ENCODE measurements at places on chromosomes 13 and 19.
A peak's percentile ranks its signal among the peaks of the same experiment; 100 is the strongest.

DNA sequence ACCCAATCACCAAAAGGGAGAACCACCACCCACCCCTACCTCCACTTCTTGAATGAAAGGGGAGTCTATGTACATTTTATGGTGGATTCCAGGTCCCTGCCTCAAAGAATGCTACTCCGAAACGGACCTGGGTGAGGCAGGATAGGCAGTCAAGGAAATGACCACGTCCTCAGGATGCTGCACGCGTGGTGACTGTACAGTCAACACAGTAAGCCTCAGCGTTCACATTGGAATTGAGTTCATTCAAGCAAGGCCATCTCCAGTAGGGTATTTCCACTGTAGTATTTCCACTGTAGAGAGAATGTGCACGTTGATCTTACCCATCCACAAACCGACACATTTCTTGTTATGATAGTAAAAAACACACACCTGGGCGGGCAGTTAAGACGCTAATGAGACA is 16.9 kb downstream of the ZSCAN5C start:
- DNase-seq = no peak

GRCh38 chr13:103272770-103273169 is 206.6 kb upstream of the SLC10A2 start:
- no peak for DNase-seq

- no peak for DNase-seq
These were observed 879.3 kb downstream of the OLFM4 start for GRCh38 chr13:53907891-53908290.

GRCh38 chr19:15641901-15642491 is 1.3 kb downstream of the CYP4F3 start:
- DNase-seq = no peak

- no peak for DNase-seq
These were observed 19.2 kb downstream of the ZNF787 start for GRCh38 chr19:56101746-56102535.

- DNase-seq = no peak
These were observed 148.0 kb downstream of the FOXO1 start for GRCh38 chr13:40518481-40518882.

DNA sequence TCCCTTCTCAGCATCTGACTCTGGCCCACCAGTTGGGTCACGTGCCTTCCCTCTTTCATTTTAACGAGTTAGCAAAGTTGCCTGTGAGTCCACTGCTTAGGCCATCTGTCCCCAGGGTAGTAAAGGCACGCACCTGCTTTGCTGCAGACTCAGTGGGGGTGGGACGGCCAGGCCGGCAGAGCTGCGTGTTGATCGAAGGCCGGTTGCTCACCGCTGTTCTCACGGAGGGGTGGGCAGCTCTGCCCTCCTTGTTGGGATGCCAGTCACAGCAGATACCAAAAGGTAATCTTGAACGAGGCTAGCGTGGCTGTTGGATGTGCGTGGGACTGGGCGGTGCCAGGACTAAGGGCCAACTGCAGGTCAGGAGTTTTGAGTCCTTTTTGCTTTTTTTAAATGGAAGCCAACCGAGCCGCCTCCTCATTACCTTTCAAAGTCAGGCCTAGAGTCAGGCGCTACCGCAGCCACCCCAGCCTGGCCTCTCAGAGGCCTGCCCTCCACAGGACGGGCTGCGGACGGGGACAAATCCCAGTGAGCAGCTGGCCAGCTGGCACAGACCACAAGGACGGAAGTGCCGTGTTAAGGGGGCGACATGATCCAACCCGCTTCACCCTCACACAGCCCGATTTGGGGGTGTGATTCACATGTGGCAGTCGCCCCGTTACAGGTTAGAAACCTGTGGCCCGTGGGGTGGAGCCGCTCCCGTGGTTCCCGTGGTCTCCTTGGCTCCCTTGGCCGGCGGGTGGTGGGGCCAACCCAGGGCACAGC is 20.6 kb downstream of the ADPRHL1 start:
- no peak for DNase-seq

DNA sequence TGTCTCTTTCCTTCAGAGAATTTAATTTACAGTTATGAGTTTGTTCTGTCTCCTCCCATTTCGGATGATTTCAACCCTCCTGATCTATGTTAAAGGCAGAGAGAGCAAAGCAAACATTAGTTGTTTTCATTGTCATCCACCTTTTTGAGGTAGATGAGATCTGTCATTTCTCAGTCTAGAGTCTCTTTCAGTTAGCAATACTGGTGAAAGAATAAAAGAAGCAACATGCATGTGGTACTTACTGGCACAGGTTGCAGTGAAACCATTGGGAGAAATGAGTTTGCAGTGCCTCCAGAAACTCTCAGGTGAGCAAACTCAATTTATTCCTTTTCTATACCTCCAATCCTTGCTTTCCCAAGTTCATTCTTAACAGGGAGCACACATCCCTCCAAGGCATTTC is 99.4 kb downstream of the RBM26 start:
- DNase-seq = no peak

GRCh38 chr19:41928221-41928683 is at the start of gene ERFL:
TSS of gene ERFL (minus strand) at chr19:41928449. CDS start at chr19:41912919, 15,530 bp downstream.
- no peak for DNase-seq

- DNase-seq = peak; percentile 76
These were observed 2.7 kb upstream of the CNN1 start for GRCh38 chr19:11535792-11536595.

- no peak for DNase-seq
These were observed 753.7 kb upstream of the SGCG start for GRCh38 chr13:22427066-22427465.

DNA sequence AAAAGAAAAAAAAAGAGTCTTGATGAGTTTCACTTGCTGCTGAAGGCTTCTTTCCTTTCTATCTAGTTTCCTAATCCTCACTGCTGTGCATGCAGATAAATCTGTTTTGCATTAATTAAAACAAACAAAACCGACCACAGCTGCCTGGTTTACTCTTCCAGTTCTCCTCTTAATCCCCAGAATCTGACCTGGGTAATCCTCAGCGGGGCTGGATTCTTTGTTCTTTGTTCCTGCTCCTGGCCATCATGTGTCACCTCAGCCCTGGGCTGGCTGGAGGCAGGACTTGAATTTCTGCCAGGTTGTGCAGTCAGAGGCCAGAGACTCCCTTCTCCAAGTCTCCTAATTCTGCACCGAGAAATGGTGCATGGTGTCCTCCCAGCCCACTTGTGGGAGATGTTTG is 52.2 kb upstream of the CYP4F8 start:
- no peak for DNase-seq

- no peak for DNase-seq
These were observed 39.2 kb downstream of the MYH14 start for GRCh38 chr19:50242581-50242980.

DNA sequence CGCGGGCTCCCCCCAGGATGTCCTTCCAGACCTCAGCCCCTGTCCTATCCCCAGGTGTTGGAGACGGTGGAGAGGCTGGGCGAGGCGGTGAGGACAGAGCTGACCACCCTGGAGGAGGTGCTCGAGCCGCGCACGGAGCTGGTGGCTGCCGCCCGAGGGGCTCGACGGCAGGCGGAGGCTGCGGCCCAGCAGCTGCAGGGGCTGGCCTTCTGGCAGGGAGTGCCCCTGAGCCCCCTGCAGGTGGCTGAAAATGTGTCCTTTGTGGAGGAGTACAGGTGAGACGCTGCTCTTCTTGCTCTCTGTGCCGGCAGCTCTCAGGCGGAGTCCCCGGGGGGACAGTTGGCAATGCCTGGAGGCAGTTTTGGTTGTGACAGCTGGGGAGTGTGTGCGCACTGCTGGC is 6.9 kb downstream of the TTYH1 start:
- no peak for DNase-seq

Measured in activated T-cell treated with anti-CD3 and anti-CD28 coated beads for 1 hour (primary cell).